Vagina (tissue), 2 donors: ENCODE measurements at places on chromosomes 16 and 17.
A peak's percentile ranks its signal among the peaks of the same experiment; 100 is the strongest.

DNA sequence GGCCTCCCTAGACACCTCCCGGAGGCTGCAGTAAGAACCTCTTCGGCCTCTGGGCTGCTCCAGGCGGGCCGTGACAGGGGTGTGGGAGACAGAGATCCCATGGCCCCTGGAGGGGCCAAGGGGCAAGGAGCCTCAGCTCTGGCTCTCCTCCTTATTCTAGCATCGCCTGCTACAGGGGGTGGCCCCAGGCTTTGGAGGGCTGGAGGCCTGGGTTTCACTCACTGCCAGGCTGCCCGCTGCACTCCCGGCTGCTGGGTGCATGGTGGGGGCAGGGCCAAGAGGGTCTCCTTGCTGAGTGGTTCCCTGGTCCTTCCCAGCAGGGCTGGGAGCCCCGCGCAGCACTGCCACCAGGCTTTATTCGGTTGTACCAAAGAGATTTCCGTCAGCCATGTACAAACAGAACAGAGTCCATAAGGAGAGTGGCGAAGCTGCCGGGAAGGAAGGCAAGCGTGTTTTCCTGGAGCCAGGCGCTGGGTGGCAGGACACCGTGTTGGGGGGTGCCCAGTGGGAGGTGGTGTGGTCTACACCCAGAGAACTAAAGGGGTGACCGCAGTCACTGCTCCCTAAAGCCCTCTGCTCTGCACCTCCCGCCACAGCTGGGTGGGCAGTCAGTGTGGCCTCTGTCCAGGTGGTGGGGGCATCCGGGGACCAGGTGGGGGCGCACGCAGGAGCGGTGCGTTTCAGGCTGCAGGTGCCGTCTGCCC is 2.0 kb downstream of the NPB start:
- H3K27ac ChIP-seq = no peak overlapping the region
- H3K4me3 ChIP-seq = no peak overlapping the region
- DNase-seq = no peak
- H3K36me3 ChIP-seq = no peaks in the 10 kb centered on the region
- no peaks in the 10 kb centered on the region for H3K27me3 ChIP-seq

DNA sequence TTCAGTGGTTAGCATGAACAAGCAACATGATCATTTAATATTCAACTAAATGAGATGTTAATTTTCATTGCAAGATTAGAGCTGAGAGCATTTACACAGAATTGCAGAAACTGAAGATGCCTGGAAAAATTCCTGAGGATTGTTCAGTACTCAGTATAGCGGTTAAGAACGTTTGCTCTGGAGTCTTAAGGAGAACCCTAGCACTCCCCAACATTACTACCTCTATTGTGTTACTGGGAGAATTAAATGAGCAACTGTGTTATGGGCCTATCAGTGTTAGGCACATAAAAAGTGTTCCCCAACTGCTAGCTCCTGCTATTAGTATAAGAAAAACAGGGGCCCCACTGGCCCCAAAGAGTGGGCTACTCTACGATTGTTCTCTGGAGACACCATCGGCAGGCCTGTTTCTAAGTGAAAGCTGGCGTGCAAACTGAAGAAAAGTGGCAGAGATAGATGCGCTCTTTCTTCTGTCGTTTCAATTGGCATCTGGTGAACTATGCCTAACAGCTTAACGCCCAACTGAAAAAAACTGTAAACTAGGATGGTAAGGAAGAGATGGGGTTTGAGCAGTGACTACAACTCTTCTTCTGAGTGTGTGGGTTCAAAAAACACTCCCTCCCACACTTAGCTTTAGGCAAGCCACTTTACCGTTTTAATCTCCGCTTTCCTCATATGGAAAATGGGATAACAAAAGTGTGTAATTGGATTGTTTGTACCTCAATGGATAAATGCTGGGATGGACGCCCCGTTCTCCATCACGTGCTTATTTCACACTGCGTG is 1.3 kb downstream of the CDR2 start:
- no peaks in the 10 kb centered on the region for H3K27me3 ChIP-seq
- H3K36me3 ChIP-seq = no peaks in the 10 kb centered on the region
- peak overlapping the region; percentile 89 for H3K27ac ChIP-seq
- H3K4me1 ChIP-seq = peaks cover 61% of the 10 kb centered on the region

- no peaks in the 10 kb centered on the region for H3K4me1 ChIP-seq
- no peaks in the 10 kb centered on the region for H3K36me3 ChIP-seq
- H3K27me3 ChIP-seq = no peaks in the 10 kb centered on the region
- no peak for DNase-seq
Measured at GRCh38 chr17:60168654-60169053, 18.9 kb downstream of the CA4 start.

DNA sequence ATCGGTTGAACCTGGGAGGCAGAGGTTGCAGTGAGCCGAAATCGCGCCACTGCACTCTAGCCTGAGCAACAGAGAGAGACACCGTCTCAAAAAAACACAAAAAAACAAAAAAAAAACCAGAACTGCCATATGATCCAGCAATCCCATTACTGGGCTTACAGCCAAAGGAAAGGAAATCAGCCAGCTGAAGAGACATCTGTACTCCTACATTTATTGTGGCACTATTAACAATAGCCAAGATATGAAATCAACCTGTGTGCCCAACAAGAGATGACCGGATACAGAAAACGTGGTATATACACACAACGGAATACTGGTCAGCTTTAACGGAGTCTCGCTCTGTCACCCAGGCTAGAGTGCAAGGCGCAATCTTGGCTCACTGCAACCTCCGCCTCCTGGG is 14.6 kb downstream of the FANCA start:
- H3K4me3 ChIP-seq = no peak overlapping the region
- H3K27ac ChIP-seq = no peak overlapping the region
- H3K36me3 ChIP-seq = no peaks in the 10 kb centered on the region

- no peaks in the 10 kb centered on the region for H3K36me3 ChIP-seq
- H3K4me1 ChIP-seq = no peaks in the 10 kb centered on the region
- no peak for DNase-seq
- no peak overlapping the region for H3K27ac ChIP-seq
Measured at GRCh38 chr16:66857437-66857836, 13.2 kb downstream of the CA7 start.

DNA sequence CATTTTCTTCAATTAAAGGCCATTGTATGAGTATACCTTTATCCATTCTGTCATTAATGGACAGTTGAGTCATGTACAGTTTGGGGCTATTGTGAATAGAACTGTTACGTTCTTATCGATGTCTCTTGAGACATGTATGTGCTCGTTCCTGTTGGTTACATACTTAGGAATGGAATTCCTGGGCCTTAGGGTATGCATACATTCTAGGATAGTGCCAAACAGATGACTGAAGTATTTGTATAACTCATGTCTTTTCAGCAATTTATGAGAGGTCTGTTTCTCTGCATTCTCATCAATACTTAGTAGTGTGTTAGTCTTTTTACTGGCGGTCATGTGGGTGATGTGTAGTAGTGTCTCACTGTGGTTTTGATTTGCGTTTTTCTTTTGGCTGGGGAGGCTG is 81.2 kb downstream of the USP22 start:
- DNase-seq = no peak
- H3K27ac ChIP-seq = no peak overlapping the region
- H3K4me1 ChIP-seq = no peaks in the 10 kb centered on the region
- no peaks in the 10 kb centered on the region for H3K36me3 ChIP-seq

DNA sequence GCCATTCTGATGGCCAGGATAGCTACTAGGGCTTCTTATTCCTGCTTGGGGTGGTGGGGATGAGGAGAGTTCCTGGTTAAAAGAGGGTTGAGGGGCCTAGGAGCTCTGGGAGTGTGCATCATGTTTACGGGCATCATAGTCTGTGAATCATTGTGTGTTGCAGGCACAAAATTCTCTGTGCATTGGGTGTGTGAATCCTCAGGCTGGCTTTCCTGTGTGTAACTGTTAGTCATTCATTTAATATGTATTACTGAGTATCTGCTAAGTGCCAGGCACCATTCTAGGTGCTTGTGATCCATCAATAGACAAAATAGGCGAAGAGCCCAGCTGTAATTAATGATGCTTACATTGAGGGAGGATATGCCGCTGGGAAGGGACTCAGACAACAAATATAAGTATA is 5.8 kb downstream of the PPY start:
- peaks cover 11% of the 10 kb centered on the region for H3K4me1 ChIP-seq
- H3K27me3 ChIP-seq = no peaks in the 10 kb centered on the region

DNA sequence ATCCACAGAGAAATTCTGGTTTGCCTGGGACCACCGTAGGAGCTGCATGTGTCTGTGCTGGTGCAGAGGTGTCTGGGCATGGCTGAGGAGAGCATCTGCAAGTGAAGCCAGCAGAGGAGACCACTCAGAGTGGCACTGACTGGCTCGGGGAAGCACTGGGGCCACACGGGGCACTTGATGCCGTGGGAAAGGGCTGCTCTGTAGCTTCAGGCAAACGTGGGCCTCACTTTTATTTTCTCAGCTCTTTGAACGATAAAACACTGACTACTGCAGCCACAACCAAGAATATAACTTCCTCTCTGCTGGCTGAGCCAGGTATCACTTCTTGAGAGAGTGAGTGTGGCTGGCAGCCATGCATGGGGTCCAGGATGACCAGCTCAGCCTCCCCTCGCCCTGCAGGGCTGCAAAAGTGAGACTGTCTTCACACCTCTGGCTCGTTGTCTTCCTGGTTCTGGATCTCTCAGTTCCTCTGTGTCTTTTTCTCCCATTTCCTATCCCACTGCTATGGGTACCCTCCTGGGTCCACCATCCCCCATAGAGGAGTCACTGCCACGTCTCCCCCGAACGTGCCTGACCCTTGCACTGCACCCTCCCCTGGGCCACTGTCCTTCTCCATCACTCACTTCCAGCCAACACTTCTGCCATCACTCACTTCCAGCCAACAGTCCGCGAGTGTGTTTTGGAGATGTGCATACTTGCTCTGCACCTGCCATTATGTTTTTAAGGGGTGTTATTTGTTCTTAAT is 201.4 kb upstream of the CHMP6 start:
- no peaks in the 10 kb centered on the region for H3K36me3 ChIP-seq
- no peak overlapping the region for H3K4me3 ChIP-seq
- no peak for DNase-seq

GRCh38 chr17:14336418-14336817 is 35.5 kb downstream of the HS3ST3B1 start:
- H3K4me3 ChIP-seq = no peak overlapping the region
- H3K27ac ChIP-seq = no peak overlapping the region
- H3K36me3 ChIP-seq = no peaks in the 10 kb centered on the region
- no peak for DNase-seq

GRCh38 chr17:41965694-41966462 is 717 bp upstream of the CNP start:
- H3K27me3 ChIP-seq = no peaks in the 10 kb centered on the region
- H3K27ac ChIP-seq = peak overlapping the region; percentile 92
- H3K4me3 ChIP-seq = peak overlapping the region; percentile 75
- peaks cover 52% of the 10 kb centered on the region for H3K4me1 ChIP-seq
- peaks cover 22% of the 10 kb centered on the region for H3K36me3 ChIP-seq

GRCh38 chr17:9465210-9465921 is 110.3 kb downstream of the STX8 start:
- no peaks in the 10 kb centered on the region for H3K27me3 ChIP-seq
- no peaks in the 10 kb centered on the region for H3K36me3 ChIP-seq
- H3K27ac ChIP-seq = no peak overlapping the region
- H3K4me1 ChIP-seq = no peaks in the 10 kb centered on the region
- DNase-seq = no peak

DNA sequence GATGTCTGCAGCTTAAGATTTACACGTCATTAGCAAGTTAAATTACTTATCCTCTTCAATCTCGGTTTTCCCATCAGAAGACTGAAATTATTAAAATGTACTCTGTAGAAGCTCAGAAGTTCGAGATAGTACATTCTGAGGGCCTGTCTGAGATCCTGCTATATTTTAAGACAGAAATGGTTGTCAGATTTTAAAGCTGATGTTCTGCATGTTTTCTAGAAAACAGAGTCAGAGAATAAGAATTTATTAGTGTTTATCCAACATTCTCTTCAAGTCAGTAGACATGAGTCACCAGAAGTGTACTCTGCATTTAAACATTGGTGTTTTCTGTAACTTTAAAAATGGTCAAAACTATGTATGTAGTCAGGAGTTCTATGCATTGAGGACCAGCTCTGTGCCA is 155.2 kb upstream of the MYOCD start:
- no peaks in the 10 kb centered on the region for H3K4me1 ChIP-seq
- H3K27ac ChIP-seq = peak overlapping the region; percentile 58
- DNase-seq = no peak
- H3K36me3 ChIP-seq = no peaks in the 10 kb centered on the region

GRCh38 chr16:4684058-4684715 is 9.2 kb upstream of the NUDT16L1 start:
- no peaks in the 10 kb centered on the region for H3K27me3 ChIP-seq
- H3K4me1 ChIP-seq = peaks cover 21% of the 10 kb centered on the region
- H3K4me3 ChIP-seq = no peak overlapping the region
- H3K36me3 ChIP-seq = peaks cover 56% of the 10 kb centered on the region
- no peak for DNase-seq
- H3K27ac ChIP-seq = no peak overlapping the region

DNA sequence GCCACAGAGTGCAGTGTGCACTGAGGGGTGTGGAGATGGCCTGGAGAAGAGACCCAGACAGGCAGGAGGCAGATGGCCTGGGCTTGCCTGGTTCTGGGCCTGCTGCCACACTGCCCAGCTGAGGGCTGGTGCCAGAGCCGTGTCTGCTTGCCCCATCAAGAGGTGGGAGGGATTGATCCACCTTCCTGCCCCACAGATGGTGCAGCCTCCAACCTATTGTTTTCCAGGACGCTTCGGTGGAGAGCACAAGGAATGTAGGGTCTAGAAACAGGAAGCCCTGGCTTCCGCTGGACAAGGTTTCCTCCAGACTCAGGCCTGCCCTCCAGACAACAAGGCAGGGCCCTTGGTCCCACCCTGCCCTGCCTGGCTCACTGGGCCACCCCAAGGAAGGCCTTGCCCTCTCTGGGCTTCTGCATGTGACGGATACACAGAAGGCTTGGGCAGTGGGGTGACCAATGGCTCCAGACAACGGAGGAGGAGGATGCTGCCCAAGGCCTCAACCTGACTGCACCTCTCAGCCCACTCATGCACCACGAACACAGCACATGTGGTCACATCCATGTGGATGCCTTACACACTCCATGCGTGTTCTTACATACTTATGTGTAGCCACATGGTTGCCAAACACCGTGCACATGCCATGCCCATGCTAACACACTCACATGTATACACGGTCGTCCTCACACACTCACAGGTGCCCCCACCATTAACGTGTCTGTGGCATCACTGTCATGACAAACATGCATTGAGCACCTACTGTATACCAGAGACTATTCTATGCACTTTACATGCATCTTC is 6.5 kb upstream of the CDH5 start:
- no peak overlapping the region for H3K27ac ChIP-seq
- H3K36me3 ChIP-seq = no peaks in the 10 kb centered on the region
- no peak for DNase-seq

DNA sequence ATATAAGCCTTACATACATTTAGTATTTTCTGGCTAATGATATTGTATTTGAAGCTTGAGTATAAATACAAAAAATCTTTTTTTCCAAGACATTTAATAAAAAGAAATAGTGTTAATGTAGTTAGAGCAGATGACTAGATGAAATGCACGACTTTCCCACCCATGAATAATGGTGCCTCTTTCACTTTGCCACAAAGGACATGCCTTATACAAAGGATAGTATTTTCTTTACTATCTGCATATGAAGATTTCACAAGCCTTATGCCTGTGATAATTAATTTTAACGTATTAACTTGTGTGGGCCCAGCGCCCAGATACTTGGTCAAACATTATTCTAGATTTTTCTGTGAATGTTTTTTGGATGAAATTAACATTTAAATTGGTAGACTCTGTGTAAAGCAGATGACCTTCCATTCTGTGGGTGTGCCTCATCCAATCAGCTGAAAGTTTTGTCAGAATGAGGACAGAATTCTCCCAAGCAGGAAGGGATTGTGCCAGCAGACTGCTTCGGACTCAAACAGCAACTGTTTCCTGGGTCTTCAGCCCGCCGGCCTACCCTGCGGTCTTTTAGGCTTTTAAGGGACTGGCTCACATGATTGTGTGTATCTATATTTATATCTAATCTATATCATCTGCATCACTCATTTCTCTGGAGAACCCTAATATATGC is 115.4 kb downstream of the USP22 start:
- peaks cover 3% of the 10 kb centered on the region for H3K4me1 ChIP-seq
- H3K4me3 ChIP-seq = no peak overlapping the region
- H3K27me3 ChIP-seq = no peaks in the 10 kb centered on the region
- no peaks in the 10 kb centered on the region for H3K36me3 ChIP-seq
- no peak for DNase-seq
